ENCODE measurements at places on chromosomes 16 and 17.

DNA sequence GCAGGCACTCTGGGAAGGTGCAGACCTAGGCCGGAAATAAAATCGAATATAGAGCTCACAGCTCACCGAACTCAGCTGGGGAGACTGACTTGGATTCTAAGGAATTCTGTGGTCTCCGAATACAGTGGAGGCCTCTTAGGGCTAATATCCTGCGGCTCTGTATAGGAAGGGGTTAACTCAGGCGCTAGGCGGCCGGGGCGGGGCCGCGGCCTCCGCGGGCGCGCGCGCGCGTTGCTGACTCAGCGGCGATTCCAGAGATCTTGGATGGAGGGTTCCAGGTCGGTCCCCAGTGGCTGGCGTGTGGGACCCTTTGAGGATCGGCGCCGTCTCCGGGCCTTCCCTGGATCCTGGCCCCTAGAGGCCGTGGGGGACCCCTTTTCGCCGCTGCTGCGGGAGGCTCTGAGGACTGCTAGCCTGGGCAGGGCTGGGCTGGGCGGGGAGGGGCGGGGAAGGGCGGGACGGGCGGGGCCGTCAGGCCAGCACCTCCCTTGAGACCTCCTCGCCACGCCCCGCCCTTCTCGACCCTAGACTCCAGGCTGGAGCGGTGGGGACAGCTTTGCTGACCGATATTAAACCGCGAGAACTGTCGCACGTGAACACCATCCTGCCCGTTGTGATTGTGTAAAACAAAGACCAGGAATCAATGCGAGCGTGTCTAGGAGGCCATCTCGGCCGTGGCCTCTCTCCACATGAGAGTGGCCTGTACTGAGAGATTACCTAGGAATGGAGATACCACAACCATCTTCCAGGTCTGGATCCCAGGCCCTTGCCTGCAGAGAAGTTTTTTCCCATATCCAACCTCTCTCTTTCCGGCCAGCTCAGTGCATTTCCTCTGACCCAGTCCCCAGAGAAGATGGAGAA lies 1.4 kb upstream of the PLEKHH3 start:
- DNase-seq = no peak

- no peak for DNase-seq
Observed at GRCh38 chr16:85025781-85026653, 1.6 kb upstream of the KIAA0513 start.

- DNase-seq = no peak
Observed at GRCh38 chr16:24909856-24910255, 64.1 kb downstream of the SLC5A11 start.

DNA sequence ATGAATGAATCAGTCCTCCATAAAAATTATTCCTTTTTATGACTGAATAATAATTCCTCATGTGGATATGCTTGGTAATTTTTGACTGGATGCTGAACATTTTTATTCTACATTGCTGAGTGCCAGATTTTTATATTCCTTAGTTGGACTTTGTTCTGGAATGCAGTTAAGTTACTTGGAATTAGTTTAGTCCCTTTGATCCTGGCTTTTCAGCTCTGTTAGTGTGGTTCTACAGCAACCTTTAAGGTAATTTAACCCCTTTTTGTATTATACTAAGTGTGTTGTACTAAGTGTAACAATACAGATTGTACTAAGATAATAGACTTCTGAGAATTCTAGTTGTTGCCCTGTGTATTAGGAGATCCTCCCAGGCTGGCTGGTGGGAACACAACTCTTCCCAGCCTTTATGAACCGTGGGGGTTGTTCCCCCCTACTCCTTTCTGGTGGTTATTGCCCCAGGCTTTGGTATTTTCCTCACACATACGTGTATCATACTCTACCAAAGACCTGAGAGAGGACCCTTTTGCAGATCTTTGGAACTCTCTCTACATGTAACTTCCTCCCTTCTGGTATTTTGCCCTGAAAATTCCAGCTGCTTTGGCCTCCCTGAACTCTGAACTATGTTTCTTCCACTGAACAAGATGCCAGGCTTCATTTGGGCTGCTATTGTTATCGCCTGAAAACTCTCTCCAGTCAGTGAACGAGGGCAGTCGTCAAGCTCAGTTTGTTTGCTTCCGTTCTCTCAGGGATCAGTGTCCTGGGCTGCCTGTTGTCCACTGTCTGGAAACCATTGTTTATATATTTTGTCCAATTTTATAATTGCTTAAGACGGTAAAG lies 30.5 kb downstream of the TANGO6 start:
- DNase-seq = no peak

GRCh38 chr16:19114359-19115147 lies 789 bp downstream of the ITPRIPL2 start:
- no peak for DNase-seq

DNA sequence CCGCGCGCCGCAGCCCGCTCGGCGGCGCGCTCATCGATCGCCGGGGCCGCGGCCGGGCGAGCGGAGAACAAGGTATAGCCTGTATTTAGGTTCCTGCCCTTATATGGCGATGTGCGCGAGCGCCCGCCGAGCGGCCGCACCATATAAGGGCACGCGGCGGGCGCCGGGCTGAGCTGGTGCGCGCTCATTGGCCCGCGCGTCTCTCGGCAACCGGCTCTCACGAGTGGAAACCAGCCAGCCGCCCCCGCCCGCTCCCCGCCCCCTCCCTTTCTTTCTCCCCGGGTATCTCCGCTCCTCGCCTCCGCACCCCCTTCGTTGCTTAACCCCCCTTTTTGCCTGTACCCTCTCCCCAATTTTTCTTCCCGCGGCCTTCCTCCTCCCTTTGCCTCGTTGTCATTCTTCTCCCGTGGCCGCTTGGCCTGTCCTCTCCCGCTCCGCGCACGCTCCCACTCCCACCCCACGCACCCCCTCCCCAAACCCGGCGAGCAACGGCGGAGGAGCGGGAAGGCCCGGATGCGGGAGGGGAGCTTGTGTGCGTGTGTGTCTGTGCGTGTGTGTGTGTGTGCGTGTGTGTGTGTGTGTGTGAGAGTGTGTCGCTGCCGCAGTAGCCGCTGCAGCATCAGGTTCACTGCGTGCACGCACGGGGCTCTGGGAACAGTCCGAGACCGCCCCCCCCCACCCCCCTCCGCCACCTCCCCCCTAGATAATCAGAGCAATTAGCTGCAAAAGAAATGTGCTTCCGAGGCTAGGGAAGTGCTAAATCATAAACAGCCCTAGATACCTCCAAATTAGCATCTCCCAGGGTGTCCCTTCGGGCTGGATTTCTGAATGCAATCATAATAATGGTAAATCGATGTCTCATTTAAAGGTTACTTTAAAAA lies 13.5 kb upstream of the CBX8 start:
- no peak for DNase-seq

DNA sequence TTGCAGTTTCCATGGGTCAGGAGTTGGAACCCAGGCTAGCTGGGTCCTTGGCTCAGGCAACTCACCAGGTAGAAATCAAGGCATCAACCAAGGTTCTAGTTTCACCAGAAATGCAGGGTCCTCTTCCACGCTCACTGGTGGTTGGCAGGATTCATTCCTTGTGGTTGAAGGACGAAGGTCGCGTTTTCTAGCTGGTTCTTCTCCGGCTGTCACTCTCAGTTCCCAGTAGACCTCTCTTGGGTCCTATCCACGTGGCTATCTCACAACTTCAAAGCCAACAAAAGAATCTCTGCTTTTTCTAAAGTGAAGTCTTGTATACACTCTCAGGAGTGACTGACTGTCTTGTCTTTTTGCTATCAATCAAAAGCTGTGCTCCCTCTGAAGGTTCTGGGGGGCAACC lies 146.3 kb upstream of the NOL11 start:
- no peak for DNase-seq

GRCh38 chr17:80034791-80035686 lies 633 bp downstream of the TBC1D16 start:
- no peak for DNase-seq

GRCh38 chr17:77736199-77736585 lies 222.3 kb upstream of the TNRC6C start:
- DNase-seq = no peak

GRCh38 chr16:65548470-65548869 lies 426.6 kb upstream of the CDH11 start:
- no peak for DNase-seq

DNA sequence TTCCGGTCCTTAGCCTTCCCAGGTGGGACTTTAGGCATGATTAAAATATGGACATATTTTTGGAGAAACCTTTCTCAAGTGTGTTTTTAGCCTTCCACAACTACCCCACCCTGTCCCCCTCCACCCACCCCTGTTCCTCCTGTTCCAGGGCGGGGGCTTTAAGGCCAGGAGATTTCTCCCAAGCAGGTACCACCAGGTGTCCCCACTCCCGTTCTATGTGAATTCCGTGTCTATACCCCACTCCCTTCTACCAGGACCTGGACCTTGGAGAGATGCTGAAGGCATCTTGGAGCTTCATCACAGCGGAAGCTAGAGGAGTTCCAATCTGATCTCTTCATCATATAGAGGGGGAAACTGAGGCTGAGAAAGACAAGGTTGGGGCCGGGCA lies 9.7 kb downstream of the CA4 start:
- DNase-seq = no peak

- DNase-seq = no peak
Observed at GRCh38 chr17:41689497-41690299, 1.0 kb downstream of the EIF1 start.

DNA sequence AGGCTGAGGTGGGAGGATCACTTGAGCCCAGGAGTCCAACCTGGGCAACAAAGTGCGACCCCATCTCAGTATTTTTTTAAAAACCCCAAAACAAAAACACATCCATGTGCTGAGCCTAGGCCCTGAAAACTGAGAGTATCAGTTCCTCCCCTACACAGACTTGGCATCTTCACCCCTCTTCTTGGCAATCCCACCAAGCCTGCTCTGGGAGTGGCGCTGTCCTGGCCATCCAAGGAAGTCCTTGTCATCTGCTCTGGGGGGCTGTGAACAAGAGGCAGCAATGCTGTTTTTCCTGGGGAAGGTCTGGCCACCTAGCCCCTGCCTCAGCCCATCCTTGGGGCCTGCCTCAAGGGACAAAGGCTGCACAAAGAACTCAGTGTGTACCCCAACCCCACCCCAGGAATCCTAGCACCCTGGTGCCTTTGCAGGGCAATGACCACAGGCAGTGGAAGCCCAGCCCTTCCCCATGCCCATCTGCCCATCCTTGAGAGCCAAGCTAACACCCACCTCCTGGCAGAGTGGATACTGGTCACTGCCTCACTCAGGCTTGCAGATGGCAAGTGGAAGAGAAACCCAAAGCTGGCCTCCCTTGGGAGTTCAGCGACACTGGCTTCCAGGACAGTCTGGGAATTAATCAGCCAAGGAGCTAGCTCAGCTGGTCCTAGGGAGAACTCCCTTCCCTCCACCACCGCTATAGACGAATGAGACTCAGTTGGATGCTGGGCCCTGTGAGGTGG lies 14.8 kb upstream of the GFOD2 start:
- no peak for DNase-seq

- DNase-seq = no peak
Observed at GRCh38 chr17:81733507-81734404, 21.7 kb downstream of the SLC25A10 start.

- DNase-seq = no peak
Observed at GRCh38 chr16:26701243-26701886, 365.4 kb upstream of the C16orf82 start.

DNA sequence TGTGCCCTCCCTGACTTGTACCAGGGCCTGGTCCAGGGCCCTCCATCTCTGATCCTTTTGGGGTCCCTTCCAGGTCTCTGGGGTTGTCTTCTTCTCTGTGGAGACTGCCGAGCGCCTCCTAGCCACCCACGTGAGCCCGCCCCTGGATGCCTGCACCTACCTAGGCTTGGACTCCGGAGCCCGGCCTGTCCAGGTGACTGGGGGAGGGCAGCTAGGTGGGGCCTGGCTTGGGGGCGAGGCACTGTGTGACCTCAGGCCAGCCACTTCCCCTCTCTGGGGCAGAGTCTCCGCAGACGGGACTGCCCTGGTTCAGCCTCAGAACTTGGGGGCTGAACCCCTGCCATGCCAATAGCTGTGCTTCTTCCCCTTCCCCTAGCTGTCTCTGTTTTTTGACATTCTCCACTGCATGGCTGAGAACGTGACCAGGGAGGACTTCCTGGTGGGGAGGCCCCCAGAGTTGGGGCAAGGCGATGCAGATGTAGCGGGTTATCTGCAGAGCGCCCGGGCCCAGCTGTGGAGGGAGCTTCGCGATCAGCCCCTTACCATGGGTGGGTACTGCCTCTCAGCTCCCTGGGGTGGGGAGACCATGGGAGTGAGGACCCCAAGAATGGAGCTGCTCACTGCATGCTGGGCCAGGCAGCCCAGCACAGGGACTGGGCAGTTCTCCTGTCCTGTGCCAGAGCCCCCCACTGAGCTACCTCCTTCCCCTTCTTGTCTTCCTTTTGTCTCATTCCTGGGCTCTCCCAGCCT lies 14.6 kb downstream of the FCSK start:
- no peak for DNase-seq

- DNase-seq = no peak
Observed at GRCh38 chr16:84314814-84315213, 20.1 kb downstream of the WFDC1 start.

- no peak for DNase-seq
Observed at GRCh38 chr17:2814481-2815341, 18.5 kb downstream of the RAP1GAP2 start.

DNA sequence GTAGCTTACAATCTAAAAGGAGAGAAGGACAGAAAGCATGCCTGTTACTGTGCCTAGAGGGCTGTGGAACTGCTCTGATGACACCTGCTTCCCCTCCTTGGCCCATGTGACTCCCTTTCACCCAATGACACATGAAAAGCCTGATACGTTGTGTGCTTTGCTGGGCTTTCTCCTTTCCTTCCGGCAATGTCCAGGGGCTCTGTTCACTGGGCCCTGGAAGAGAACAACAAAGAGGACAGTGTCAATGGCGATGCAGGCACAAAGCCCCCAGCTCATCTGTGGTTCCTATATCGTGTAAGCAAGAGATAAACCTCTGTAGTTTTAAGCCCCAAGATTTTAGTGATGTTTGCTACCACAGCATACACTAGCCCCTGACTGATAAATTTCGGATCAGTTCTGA lies 306.1 kb downstream of the ABCC12 start:
- no peak for DNase-seq

GRCh38 chr17:51034800-51035199 lies 85.9 kb downstream of the SPAG9 start:
- DNase-seq = no peak

- DNase-seq = no peak
Observed at GRCh38 chr17:63113167-63113566, 147.1 kb downstream of the TANC2 start.

DNA sequence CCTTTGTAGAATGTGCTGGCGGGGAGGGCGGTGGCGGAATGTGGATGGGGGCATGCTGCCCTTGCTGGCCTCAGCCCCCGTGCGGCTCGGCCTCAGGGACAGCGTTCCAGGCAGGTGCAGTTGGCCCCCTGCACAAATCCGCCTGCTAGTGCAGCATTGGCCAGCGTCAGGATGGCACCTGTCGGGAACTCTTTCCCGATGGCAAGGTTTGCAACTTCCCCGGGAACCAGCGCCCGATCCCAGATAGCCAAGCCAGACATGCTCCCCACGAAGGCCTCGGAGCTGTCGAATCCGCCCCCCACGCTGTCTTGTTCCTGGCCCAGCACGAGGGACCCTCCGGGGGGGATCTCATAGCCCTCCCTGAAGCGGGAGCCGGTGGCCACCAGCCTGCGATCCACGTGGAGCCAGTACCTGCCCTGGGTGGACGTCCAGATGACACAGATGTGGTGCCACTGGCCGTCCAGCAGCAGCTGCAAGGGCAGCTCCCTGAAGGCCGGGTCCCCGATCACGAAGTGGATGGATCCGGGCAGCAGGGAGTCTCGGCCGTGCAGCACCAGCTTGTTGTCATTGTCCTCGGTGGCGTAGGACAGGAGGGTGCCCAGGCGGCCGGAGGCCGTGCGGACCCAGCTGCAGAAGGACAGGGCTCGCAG lies 2.8 kb downstream of the PTX4 start:
- no peak for DNase-seq

GRCh38 chr17:75872434-75873351 lies 5.7 kb downstream of the TRIM47 start:
- no peak for DNase-seq

All from cortex of kidney (tissue), 1 donor.